ENCODE measurements at places on chromosomes 4 and X. TPM values are rescaled to one million over a fixed set of nuclear protein-coding genes. Genes with fewer than 3 reads are reported as not detected.

DNA sequence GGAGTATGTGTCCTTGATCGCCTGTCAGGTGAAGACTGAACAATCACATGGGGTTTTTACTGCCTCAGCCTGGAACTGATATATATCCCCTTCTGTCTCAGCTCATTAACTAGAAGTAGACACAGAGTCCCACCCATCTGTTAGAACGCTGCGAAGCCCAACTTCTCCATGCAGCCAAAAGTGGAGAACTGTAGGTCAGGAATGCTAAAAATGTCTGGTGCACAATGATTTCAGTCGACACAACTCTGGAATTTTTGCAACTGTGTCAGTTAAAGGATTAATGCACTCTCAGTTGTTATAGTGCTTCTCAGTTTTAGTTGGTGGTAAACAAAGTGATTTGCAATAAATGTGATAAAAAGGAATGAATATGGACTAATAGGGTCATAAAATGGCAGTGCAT, 287.2 kb downstream of the INPP4B start:
- H3K4me1 ChIP-seq, result no peaks in the 10 kb centered on the region
- H3K27ac ChIP-seq, result no peak overlapping the region
- H3K27me3 ChIP-seq, result no peaks in the 10 kb centered on the region
- no peak overlapping the region for H3K4me3 ChIP-seq

UGT2B11 gene
- not detected for total RNA-seq

DNA sequence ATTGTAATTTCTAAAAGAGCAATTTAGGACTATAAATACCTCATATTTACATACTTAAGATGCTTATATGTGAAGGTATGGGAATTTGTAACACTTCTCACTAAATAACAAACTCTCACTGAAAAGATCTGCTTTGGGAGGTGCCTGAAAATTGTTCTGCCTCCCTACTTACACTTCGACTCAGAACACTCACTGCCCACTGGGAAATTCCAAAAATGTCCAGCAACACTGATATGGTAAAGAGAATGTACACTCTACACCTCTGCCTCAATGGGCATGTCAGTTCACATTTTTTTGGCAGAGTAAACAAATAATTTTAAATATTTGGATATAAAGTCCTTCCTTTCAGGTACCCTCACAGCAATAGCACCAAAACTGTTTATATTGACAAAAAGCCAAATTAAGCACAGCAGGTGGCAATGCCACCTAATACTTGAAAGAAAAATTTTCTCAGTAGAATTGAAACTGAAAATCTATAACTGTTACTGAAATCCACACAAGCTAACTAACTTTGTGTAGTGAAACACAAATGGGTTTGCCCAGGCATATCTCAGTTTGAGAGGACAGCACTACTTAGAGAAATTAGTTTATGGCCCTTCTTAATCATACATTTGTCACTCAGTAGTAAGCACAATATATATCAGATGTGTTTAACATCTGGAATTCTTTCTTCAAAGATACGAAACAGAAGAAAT, 67.1 kb downstream of the PRDM5 start:
- no peaks in the 10 kb centered on the region for H3K4me1 ChIP-seq
- no peak overlapping the region for H3K27ac ChIP-seq
- no peak overlapping the region for H3K4me3 ChIP-seq
- DNase-seq, result no peak

GRCh38 chr4:76960014-76960413, 10.5 kb downstream of the SEPTIN11 start:
- DNase-seq, result no peak
- H3K4me1 ChIP-seq, result peaks cover 1% of the 10 kb centered on the region
- H3K4me3 ChIP-seq, result no peak overlapping the region
- no peaks in the 10 kb centered on the region for H3K27me3 ChIP-seq
- no peaks in the 10 kb centered on the region for H3K36me3 ChIP-seq
- H3K27ac ChIP-seq, result no peak overlapping the region

DNA sequence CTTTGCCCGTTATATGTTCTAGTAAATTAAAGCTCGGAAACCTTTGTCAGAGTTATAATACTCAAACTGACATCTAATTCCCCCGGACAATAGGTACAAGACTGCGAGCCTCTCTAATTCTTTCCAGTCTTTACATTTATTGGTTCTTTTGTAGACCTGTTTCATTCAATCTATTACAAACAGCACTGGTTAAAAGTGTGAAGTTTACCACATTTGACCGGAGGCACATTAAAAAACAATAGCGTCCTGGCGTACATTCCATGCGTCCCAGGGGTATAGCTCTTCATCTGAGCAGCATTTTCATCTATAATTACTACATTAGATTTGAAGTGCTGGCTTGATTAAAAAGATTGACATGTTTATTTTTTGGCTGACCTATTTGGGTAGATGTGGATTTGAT, 49.9 kb upstream of the TENM3 start:
- no peaks in the 10 kb centered on the region for H3K4me1 ChIP-seq
- no peak overlapping the region for H3K27ac ChIP-seq
- no peak overlapping the region for H3K4me3 ChIP-seq
- H3K27me3 ChIP-seq, result no peaks in the 10 kb centered on the region
- no peaks in the 10 kb centered on the region for H3K36me3 ChIP-seq
- no peak for DNase-seq

RGN gene
- total RNA-seq, result 6.8 TPM

CENPVL2 gene
- not detected for total RNA-seq

- H3K27me3 ChIP-seq, result no peaks in the 10 kb centered on the region
- H3K4me3 ChIP-seq, result no peak overlapping the region
- peak; percentile 80 for DNase-seq
- H3K36me3 ChIP-seq, result no peaks in the 10 kb centered on the region
Observed at GRCh38 chrX:67780694-67781109, 236.9 kb downstream of the AR start.

CFAP99 gene
- not detected for total RNA-seq

LRCH2 gene
- 10.6 TPM for total RNA-seq
